ENCODE measurements at places on chromosomes 3 and 15.

GRCh38 chr15:49978121-49978520, 140.9 kb downstream of the ATP8B4 start:
- DNase-seq = no peak

DNA sequence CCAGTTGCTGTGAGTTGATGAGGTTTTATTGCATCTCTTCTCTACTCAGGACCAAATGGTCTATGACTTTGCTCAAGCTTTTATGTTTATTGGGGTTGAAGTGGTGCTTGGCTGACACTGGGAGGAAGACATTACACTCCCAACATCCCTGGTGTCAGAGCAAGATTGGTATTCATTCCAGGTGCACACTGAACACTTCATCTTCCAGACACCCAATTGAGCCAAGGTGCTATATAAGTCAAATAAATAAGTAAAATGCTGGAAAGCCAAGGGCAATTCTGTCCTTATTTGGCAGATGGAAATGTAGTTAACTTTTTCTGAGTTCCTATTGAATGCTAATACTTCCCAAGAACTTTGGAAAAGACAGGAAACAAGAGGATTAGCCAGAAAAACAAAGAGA, 53.2 kb upstream of the CDV3 start:
- no peak for DNase-seq

- no peak for DNase-seq
Observed at GRCh38 chr3:171249245-171249644, 211.0 kb downstream of the TNIK start.

DNA sequence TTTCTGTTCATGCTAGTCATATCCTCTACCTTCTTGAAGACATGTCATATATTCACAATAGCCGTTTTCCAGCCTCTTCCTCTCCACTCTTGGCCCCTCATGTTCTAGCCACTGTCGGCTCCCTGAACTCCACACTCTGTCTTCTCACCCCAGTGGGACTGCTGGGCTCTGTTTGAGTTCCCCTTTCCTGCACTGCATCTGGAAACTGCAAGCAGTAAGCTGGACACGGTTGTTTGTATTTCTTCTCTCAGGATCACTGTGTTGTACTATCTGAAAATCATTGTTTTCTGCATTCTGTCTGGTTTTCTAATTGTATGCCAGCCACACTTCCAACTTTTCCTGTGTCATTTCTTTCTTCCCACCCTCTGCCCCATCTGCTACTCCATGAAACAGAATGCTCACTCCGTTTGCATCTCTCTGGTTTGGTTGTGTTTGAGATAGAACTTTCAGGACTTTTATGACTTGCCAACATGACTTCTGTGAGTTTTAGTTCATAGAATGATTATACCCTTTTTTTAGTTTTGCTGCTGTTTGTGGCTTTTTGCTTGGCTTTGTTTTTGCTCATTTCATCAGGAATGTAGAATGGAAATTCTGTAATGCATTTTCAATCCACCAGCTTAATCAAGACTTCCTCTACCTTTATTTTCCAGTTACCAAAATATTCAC, 192.3 kb downstream of the PLCL2 start:
- no peak for DNase-seq

GRCh38 chr3:194930377-194931204, 244.9 kb downstream of the FAM43A start:
- DNase-seq = no peak

DNA sequence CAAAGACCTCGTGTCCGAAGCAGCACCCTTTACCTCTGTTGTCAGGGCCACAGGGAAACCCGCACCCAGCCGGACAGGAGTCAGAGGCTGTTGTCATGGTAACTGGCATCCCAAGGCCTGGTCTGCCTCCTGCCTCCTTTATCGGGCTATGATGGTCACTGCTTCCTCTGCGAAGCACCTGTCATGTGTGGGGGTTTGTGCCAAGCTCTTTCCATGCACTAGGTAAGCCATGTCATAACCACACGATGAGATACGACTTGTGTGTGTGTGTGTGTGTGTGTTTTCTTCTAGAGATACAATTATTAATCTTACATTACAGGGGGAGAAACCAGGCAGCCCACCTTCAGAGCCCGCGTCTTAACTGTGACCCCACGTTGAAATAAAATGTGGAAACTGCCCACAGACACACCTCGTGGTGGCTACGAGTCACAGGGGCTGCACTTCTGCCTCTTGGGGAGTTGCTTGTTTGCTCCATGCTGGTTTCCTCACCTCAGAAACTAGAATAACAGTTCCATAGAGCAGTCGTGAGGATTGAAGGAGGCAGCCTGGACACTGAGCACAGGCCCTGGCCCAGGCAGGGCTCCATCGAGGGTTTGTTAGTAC, 18.0 kb downstream of the ZDHHC19 start:
- peak; percentile 50 for DNase-seq

- DNase-seq = no peak
Observed at GRCh38 chr3:9716801-9717555, 13.3 kb downstream of the CPNE9 start.

DNA sequence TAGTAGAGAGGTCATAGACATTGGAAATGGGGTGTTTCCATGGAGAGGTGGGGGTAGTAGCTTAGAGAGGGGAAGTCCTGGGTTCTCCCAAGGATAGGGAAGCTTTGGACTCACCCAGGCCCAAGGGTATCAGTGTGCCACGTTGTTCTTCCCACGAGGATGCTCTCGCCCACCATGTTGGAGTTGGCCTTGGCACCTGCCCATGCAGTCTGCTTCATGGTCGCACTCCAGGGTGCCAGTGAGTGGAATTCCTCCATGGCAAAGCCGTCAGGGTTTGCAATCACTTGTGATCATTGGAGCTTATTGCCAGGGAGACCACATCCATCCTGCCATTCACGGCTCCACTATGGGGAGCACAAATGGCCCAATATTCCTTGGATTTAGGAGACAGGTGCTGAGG, 60.6 kb downstream of the GRIP2 start:
- no peak for DNase-seq

DNA sequence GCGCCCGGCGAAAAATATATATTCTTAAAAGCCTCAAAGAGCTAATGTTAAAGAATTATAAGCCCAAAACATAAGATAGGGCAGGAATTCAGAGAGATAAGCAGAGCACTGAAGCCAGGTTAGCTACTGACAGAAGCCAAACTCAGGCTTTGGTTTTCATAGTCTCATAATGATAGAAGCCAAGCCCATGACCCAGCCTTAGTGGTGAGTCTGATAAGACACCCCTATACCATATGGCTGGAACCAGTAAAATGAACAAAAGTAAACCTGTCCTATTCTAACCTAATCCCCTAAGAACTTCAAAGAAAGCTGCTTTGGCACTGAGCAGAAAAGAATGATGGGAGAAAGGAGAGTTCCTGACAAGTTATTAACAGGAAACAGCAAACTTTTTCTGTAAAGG, 25.9 kb downstream of the MYO9A start:
- no peak for DNase-seq

DNA sequence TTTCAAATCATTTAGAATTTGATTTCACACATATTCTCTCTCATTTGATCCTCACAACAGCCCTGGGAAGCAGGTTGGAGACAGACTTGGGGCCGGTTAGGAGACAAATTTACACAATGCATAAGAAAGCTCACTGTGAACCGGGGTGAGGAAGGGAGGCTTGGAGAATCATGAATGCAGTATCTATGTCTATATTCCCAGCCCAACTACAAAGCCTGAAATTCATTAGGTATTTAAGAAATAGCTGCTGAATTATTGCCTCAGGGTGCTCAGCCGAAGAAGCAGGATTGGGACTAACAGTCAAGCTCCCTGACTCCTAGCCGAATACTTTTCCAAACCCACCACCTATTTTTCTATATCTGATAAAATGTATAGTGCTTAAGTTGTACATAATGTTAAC, 8.4 kb upstream of the GOLGA6C start:
- no peak for DNase-seq

- DNase-seq = no peak
Observed at GRCh38 chr15:47998619-47999019, 122.2 kb upstream of the SLC24A5 start.

- no peak for DNase-seq
Observed at GRCh38 chr3:171155122-171155700, 128.7 kb upstream of the SLC2A2 start.

- no peak for DNase-seq
Observed at GRCh38 chr3:109874896-109875708, 537.8 kb upstream of the DPPA4 start.

GRCh38 chr3:54999159-54999558, 71.3 kb upstream of the LRTM1 start:
- no peak for DNase-seq

- no peak for DNase-seq
Observed at GRCh38 chr3:71260782-71261181, 322.7 kb downstream of the FOXP1 start.

DNA sequence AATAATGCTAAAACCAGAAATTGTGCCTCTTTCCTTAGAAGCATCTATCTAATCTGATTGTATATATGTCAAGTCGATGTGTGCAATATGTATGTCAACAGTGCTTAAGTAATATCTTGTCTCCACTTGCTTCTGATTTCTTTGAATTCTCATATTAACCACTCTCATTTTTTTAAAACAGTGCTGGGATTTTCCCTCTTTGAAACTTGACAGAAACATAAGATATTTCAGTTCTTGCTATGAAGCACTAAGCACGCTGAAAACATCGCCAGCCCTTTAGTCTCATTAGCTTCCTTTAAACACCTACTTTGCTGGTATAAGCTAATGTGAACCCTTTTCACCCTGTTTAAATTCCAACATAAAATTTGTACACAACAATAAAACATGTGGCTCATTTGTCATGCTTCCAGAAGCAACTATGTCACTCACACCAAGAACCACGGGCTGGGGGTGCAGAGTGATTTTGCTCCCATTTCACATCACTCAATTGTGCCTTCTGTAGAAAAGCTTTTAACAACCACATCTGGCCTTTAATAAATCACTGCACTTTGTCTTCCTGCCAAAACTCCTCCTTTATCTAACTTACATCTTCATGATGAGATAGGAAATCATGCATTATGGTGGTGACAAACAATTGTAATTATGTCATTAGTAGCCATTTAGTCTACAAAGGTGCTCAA, 185.2 kb downstream of the FOXP1 start:
- no peak for DNase-seq

GRCh38 chr15:79169526-79170133, 79.0 kb upstream of the RASGRF1 start:
- DNase-seq = no peak

DNA sequence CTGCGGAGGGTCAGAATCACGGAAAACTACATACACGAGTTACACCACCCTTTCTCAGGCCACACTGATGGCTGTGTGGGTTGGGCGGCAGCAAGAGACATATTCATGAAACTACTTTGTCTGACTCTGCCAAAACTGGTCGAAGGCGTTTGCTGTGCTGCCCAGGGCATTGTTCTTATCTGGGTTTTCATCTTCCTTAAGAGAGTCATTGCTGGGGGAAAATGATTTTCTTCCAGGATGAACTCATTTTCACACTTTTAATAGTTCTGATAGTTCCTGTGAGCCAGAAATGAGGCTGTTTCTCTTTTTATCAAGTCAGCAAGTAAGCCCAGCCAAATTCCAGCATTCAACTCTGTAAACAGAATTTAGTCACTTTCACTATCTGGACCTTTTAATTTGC, 47.6 kb downstream of the TRIM71 start:
- no peak for DNase-seq

DNA sequence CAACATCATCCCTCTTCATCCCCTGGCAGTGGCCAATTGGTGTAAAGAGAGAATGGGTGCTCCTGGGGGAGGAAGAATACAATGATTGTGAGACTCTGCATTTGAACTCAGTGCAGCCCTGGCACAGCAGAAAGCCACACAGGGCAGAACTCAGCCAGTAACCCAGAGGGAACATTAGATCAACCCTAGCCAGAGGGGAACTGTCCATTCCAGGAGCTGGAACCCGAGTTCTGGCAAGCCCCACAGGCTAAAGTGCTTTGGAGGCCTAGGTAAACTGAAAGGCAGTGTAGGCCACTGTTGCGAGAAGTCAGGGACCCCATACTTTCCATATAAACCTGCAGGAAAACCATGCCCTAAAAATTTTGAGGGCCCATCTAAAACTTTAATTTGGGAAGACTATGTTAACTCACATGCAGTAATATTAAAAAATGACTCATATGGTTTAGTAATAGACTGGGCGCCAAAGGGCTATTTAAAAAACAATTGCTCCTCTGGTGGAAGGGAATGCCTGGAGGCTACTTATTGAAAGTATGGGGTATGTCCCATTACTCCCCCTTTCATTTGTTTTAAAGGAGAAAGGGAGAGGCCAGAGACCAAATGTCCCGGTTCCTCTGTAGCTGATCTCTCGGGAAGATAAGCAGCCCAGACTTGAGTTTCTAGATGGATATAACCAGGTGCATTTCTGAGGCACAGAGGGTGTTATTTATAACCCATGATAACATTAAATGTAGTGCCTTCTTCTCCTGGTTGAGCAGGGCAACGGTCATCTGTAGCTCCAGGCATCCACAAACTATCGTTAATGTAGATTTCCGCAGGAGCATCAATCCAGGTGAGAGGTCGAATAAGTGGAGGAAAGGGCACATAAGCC, 5.8 kb upstream of the RAD51 start:
- no peak for DNase-seq

- DNase-seq = no peak
Observed at GRCh38 chr15:78396976-78397375, 41.0 kb upstream of the IREB2 start.

- DNase-seq = no peak
Observed at GRCh38 chr15:38231436-38231835, 21.2 kb upstream of the SPRED1 start.

- DNase-seq = no peak
Observed at GRCh38 chr15:91927585-91927984, 74.1 kb downstream of the SLCO3A1 start.

DNA sequence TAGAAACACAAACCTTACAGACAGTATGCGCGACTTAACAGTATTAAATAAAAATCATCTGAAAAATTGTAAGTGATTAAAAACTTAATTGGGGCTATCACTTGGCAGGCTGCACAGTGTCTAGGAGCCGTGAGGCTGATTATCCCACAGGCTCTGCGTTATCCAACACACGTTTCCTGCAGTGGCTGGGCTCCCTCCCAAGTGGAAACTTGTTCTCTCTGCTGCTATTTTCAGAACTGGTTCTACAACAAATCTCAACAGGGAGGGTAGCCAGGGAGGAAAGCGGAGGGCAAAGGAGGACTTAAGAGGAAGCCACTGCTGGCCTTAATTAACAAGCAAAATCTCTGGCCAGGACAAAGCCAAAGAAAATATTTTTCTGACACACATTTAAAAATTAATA, 555.2 kb downstream of the MAGI1 start:
- no peak for DNase-seq

GRCh38 chr3:178195824-178196223, 340.4 kb upstream of the KCNMB2 start:
- no peak for DNase-seq
